Mesothelial cell of epicardium (in vitro differentiated cells): ENCODE measurements at places on chromosomes 1 and 21. TPM values are rescaled to one million over a fixed set of nuclear protein-coding genes. Genes with fewer than 3 reads are reported as not detected.

- no peak overlapping the region for H3K27ac ChIP-seq
- DNase-seq = no peak
- H3K27me3 ChIP-seq = no peaks in the 10 kb centered on the region
- H3K4me3 ChIP-seq = no peak overlapping the region
- no peaks in the 10 kb centered on the region for H3K36me3 ChIP-seq
Observed at GRCh38 chr1:2823921-2824610, 22.6 kb upstream of the TTC34 start.

DNA sequence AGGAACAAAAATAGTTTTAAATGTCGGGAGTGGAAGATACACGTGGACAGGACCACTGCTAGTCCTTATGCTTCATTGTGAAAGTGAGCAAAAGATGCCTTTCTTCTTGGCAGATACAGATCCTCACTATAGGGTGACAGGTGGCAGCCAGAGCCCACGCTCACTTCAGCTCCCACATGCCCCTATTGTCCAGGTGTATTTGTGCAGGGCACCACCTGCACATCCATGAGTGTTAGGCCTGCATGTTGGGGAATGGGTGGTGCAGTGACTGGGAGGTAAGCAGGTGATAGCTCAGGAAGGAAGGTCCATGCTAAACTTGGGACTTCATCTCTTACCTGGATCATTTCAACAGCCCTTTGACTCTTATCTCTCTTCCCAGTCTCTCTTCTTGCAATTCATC, 27.4 kb downstream of the SLC5A9 start:
- no peaks in the 10 kb centered on the region for H3K4me1 ChIP-seq
- H3K36me3 ChIP-seq = no peaks in the 10 kb centered on the region
- no peak for DNase-seq
- H3K4me3 ChIP-seq = no peak overlapping the region

DNA sequence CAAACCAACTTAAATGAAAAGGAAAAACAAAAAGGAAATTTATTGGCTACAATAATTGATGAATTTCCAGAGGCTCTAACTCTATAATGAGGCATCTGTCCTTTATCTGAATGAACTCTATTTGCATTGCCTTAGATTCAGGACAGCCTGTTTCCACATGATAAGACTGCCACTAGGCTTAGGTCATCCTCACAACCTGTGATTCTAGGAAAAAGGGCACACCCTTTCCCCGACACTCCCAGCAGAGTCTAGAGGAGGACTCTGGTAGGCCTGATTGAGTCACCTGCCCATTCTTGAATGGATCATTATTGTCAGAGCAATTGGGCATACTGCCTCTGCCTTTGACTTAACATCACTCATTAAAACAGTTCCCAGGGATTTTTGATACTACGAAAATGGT, 262.8 kb downstream of the TPR start:
- H3K4me3 ChIP-seq = no peak overlapping the region
- no peaks in the 10 kb centered on the region for H3K4me1 ChIP-seq
- H3K36me3 ChIP-seq = peaks cover 40% of the 10 kb centered on the region
- no peaks in the 10 kb centered on the region for H3K27me3 ChIP-seq
- no peak for DNase-seq

C4BPA gene
- total RNA-seq = 0.09 to 0.20 TPM (median 0.16 TPM) in 3 replicates
